RPMI7951 (cell line): ENCODE measurements at places on chromosomes 1 and 21. TPM values are rescaled to one million over a fixed set of nuclear protein-coding genes. Genes with fewer than 3 reads are reported as not detected.

GRCh38 chr1:58968360-58968952, 184.6 kb upstream of the JUN start:
- DNase-seq, result peak; percentile 56

GRCh38 chr1:24107462-24108138, 4.3 kb downstream of the MYOM3 start:
- DNase-seq, result peak; percentile 47

GRCh38 chr1:119711804-119712341, at the start of gene PHGDH:
Gene PHGDH, plus strand, starts transcription at chr1:119711934. Its CDS starts 89 bp downstream, at chr1:119712023.
- DNase-seq, result peak; percentile 88

- DNase-seq, result no peak
These were observed 551.7 kb downstream of the MATN1 start for GRCh38 chr1:30171537-30172298.

- no peak for DNase-seq
These were observed 7.5 kb upstream of the RNF223 start for GRCh38 chr1:1081311-1082238.

GRCh38 chr1:74591949-74592348, 79.5 kb upstream of the LRRC53 start:
- no peak for DNase-seq

DNA sequence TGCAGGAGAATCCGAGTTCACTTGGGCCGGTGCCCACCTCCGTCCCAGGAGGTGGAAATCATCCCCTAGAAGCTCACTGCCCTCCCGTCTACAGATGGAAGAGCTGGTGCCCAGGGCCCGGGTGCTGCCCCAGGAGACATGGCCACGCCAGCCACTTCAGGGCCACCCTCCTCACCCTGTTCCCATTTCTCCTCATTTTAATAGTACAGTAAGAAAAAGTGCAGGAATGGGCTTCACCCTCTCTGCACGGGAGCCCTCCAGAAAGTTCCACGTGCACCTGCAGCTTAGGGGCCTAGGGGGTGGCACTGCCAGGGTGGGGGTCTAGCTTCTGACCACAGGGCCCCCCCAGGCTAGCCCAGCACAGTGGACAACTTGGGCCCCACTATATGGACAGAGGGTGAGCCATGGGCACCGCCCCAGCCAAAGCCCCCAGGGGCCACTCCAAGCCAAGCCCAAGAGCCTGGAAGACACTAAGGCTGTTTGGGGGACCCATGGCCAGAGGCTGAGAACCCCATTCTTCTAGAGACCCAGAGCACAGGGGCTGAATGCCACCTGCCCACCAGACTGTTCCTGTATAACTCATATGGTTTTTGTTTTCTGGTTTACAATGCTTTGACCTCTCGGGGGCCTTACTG, 3.4 kb upstream of the FTCD start:
- no peak for DNase-seq

DNA sequence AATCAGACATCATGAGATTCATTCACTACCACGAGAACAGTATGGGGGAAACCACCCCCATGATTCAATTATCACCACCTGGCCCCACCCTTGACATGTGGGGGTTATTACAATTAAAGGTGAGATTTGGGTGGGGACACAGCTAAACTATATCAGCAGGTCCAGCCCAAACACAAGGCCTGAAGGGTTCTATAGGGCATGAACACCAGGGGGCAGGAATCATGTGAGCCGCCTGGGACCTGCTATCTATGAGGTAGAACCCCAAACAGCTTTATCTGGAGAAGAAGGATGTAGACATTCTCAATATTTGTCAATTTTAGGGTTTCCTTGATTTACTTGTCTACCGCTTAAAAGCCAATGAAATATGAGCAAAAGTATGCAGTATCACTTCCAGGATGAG, 294.9 kb upstream of the DEPDC1 start:
- no peak for DNase-seq

- DNase-seq, result peak; percentile 18
These were observed 8.8 kb upstream of the PIGC start for GRCh38 chr1:172452536-172453152.

- no peak for DNase-seq
These were observed 69.8 kb downstream of the TNFSF18 start for GRCh38 chr1:172980971-172981370.

DNA sequence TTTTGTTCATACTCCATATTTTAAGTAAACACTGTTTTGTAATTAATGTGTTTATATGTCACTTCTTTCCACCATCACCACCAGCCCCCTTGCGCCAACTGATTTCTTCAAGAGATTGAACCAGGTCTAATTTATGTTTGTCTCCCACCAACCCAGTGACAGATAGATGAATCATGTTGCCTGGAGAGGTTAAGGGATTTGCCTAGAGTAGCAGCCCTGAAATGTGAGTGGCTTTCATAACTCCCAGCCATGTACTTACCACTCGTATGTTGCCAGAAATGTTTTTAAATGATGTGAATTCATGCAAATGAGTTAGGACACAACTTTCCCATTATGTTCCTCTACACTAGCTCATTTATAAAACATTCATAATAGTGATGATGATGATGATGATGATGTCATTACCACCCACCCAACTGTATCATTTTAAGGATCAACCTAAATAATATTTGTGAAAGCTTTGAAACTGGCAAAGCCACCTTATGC, 86.9 kb downstream of the LRRC8D start:
- peak; percentile 76 for DNase-seq

- DNase-seq, result peak; percentile 81
These were observed 509.4 kb downstream of the SMYD3 start for GRCh38 chr1:245997471-245998258.

- peak; percentile 47 for DNase-seq
These were observed 8.7 kb downstream of the UBE2G2 start for GRCh38 chr21:44792702-44793591.

DNA sequence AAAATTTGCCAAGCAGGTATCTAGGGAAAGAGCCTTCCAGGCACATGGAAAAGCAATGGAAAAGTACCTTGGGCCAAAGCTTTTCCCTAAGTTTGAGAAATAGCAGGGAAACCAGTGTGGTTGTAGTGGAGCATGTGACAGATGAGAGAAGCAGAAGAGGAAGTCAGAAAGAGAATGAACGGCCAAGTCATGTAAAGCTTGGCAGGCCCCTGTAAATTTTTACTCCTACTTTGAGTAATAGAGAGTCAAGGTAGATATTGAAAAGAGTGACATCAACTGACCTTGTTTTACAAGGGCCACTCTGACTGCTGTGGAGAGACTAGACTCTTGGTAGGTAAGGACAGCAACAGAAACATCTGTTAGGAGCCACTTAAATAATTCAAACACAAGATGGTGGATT, 180.9 kb upstream of the PRMT6 start:
- no peak for DNase-seq

GRCh38 chr1:229538945-229539344, 19.6 kb downstream of the ABCB10 start:
- DNase-seq, result no peak

Gene GABRD
- 1.3 TPM in 1 of 2 replicates, not detected in the other for total RNA-seq

Gene DNM3
- 1.7 and 4.1 TPM in 2 replicates for total RNA-seq

Gene KIF14
- total RNA-seq, result 25.4 and 28.0 TPM in 2 replicates

Gene ZNF644
- total RNA-seq, result 53.1 and 59.8 TPM in 2 replicates

Gene BTG2
- total RNA-seq, result 0.60 and 0.78 TPM in 2 replicates

Gene BCAR3
- total RNA-seq, result 50.1 and 60.0 TPM in 2 replicates

Gene PDZK1IP1
- not detected in 2 replicates for total RNA-seq

Gene PAPPA2
- total RNA-seq, result under 0.01 TPM in 2 replicates

Gene VANGL2
- 0.10 and 0.12 TPM in 2 replicates for total RNA-seq

Gene GUCA2A
- not detected in 2 replicates for total RNA-seq

Gene TEDDM1
- not detected in 2 replicates for total RNA-seq

Gene OSCP1
- total RNA-seq, result 9.2 and 11.9 TPM in 2 replicates

Gene TRIM45
- 3.3 and 3.6 TPM in 2 replicates for total RNA-seq

Gene FLVCR1
- 3.1 and 5.5 TPM in 2 replicates for total RNA-seq

Gene PADI3
- total RNA-seq, result 44.9 and 48.8 TPM in 2 replicates
